ENCODE measurements at places on chromosomes 4 and X. TPM values are rescaled to one million over a fixed set of nuclear protein-coding genes. Genes with fewer than 3 reads are reported as not detected.

LCORL gene
- total RNA-seq: 10.2 TPM

GRCh38 chr4:186889876-186890643 lies 166.4 kb upstream of the FAT1 start:
- DNase-seq: no peak

DNA sequence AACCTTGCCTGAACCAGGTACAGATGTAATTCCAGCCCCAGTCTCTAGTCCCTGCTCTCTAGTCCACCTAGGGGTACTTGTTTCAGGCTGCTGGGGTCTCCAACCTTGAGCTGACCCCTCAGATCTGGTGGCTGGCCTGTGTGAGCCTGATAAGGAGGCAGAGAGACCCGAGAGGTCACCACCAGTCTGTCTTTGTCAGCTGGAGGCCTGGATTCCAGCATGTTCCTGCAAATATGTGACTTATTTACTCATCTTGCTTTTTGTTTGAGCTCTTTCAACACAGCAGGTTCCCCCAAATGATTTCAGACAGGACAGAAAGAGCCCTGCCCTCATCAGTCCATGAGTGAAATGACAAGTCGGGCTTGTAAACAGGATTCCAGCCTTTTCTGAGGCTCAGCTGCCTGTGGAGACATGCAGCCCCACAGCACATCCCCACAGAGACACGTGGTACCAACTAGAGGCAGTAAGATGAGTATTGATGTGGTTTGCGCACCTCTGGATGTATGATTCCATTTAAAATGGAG lies 37.5 kb upstream of the STK26 start:
- no peak for DNase-seq

DNA sequence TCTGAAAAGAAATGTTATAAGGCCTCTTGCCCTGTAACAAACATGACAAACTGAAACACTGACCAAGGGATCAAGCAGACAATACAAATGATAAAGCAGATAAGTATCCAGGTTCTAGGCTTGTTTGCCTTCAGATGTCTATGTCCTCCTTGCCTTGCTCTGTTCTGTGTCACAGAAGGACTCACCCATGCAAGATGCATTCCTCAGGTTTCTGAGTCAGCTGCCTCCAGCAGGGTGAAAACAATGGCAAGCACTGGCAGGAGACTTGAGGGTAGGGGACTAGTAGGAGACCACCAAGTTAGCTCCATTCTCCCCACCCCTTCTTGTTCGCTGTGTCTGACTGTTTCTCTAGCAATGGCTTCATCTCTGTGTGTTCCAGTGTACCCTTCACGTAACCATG lies 76.6 kb upstream of the CXXC4 start:
- no peak for DNase-seq

DNA sequence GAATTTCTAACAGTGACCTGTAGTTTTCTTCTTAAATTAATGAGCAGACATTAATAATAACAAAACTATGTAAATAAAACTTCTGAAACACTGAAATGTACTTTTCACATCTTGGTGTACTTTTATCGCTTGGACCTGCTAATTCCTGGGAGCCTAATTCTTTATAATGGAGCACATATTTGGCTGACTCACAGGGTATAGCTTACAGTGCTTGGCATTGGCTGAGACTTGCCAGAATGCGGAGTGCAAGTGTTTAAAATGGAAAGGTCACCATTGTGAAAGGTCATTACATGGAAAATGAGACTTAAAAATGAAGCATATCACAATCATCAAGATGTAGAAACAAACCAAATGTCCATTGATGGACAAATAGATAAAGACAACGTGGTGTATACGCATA lies 137.3 kb upstream of the PDLIM3 start:
- DNase-seq: no peak

MED12 gene
- 37.4 TPM for total RNA-seq

DNA sequence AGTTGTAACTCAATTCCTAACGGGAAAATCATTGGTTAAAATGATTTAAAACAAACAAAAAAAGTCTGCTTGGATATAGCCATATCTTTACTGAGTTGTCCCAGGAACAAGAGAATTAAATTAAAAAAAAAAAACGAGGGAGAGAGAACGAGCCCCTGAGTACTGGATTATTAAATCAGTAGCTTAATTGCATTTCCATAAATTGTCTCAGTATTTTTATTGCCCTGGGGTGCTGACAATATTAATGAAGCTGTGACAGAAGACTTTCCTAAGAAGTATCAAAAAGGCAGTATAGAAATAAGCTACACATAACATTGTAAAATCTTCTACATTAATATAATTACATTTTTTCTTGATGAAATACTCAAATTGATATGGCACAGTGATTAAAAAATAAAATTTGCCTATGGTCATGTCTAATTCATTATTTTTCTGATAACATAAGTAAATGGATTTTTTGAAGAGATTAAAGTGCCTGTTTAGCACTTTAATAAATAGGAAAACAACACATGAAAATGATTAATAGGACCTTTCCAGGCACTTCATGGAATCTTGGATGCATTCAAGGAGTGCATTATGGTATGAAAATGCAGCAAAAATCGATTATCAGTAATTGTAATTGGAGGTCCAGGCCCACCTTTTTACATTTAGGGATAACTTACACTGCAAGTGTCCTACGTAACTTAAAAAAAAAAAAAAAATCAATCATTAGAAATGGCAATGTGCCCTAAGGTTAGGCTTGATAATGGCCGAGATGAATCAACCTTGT lies 2233.4 kb downstream of the ARAP2 start:
- no peak for DNase-seq

SAGE1 gene
- total RNA-seq: not detected

DNA sequence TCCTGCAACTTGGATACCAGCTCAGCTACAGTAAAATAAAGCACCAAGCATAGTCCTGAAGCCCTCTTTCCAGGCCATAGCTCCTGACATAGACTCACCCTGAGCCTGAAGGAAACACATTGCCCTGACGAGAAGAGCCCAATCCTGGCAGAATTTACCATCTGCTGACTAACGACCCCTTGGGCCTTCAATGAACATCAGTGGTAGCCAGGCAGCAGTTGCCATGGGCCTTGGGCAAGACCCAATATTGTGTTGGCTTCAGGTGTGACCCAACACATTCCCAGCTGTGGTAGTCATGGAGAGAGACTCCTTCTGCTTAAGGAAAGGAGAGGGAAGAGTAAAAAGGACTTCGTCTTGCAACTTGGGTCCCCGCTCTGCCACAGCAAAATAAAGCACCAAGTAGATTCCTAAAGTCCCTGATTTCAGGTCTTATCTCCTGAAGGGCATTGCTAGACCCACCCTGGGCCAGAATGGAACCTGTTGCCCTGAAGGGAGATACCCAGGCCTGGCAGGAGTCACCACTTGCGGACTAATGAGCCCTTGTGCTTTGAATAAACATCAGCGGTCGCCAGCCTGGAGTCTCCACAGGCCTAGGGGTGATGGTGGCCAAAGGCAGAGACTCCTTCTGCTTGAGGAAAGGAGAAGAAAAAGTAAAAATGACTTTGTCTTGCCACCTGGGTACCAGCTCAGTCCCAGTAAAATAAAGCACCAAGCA lies 902.6 kb downstream of the C4orf33 start:
- DNase-seq: no peak

- no peak for DNase-seq
Measured at GRCh38 chr4:78722320-78722719, 53.8 kb upstream of the BMP2K start.

PPARGC1A gene
- total RNA-seq: 59.6 TPM

ABLIM2 gene
- total RNA-seq: 21.6 TPM

DNA sequence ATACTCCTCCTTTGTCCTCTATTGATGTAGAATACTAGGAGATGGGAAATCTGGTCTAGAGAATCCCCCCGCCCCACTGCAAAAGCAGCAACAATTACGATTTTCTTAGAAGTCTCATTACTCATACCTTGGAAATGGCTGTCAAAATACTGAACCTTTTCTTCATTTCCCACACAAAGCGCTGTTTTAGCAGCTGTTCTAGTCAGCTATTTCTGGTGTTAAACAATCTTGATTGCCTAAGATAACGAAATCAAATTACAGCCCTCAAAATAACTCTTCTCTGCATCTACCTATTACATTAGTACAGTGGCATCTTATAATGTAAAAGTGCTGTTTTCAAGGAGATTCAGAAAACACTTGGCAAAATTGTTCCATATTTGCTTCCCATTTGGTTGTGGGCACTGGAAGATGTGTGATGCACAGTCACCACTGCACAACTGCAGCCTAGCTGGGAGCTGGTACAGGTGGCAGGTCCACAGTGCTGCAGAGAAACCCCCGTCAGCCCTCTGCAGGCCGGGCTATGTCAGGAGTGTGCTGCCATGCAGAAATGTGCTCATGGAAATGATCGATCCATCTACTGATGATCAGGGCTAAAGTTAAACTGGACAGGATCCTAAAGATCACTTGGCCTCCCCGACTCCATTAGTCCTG lies 50.4 kb downstream of the TBC1D9 start:
- DNase-seq: no peak

LNX1 gene
- total RNA-seq: 4.8 TPM

GRCh38 chr4:16685536-16685935 lies 212.9 kb downstream of the LDB2 start:
- DNase-seq: no peak

DNA sequence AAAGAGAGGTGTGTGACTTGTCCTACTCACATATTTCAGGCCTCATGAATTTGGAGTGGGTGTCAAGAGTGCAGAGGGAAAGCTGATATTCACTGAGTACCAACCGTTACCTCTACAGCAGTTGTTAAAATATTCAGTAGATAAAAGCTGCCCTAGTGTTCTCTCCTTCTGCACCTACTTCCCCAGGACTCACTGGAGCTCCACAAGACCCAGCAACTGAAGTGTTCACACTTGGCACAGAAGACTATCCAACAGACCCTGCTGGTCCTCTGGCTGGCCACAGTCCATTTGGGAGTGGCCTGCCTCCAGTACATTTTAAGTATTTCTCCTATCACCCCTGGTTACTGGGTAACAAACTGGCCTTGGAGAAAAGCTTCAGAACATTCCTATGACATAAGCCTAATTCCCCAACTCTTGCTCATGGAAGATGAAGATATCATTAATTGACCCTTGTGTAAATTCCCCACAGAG lies 70.8 kb downstream of the PPARGC1A start:
- DNase-seq: no peak

DNA sequence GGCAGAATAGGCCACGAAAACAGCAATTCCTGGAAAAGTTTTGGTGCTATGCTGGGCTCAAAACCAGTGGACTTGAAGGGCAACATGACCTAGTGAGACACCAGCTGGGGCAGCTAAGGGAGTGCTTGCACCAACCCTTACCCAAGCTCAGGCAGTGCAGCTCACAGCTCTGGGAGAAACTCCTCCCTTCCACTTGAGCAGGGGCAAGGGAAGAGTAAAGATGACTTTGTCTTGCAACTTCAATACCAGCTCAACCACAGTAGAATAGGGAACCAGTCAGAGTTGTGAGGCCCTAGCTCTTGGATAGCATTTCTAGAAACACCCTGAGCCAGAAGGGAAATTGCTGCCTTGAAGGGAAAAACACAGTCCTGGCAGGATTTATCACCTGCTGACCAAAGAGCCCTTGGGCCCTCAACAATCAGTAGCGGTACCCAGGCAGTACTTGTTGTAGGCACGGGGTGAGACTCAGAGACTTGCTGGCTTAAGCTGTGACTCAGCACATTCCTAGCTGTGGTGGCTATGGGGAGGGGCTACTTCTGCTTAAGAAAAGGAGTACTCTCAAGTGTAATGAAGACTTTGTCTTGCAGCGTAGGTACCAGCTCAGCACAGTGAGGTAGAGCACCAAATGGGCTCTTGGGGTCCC lies 19.7 kb upstream of the ABCG2 start:
- peak; percentile 27 for DNase-seq

- no peak for DNase-seq
Measured at GRCh38 chr4:152451496-152451895, 84.4 kb downstream of the FBXW7 start.

DNA sequence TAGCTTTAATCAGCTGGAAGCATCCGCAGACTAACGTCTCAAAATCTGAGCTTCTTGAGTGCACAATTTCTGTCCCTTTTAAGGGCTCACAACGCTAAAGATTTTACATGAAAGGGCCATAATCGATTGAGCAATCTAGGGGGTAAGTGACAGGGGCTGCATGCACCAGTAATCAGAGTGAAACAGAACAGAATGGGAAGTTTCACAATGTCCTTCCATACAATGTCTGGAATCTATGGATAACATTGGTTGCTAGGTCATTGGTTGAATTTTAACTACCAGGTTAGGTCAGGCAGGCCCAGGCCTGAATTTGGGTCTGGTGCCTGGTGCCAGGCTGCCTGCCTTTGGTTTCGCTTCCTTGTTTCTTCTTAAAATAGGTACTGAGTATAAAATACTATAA lies 42.0 kb upstream of the MTMR8 start:
- DNase-seq: no peak

DNA sequence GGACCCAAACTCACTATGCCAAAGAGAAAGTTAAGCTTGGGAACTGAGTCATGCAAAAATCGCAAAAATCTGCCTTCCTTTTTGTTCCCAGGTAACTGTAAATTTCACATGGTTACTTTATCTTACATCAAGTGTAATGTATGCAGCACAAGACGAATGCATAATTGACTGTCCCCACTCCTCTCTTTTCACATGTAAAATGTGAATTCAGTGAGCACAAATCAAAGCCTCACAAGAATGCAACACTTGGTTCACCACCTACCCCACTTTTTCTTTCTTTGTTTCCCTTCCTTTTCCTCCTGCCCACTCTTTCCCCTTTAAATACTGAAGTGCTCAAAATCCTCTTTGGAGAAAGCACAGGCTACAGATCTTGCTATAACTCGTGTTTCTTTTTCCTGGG lies 53.2 kb downstream of the MAGED4B start:
- no peak for DNase-seq

- no peak for DNase-seq
Measured at GRCh38 chr4:184423003-184423686, 51.2 kb downstream of the IRF2 start.

GRCh38 chr4:157052429-157053040 lies 23.4 kb upstream of the GLRB start:
- no peak for DNase-seq

COX18 gene
- 14.0 TPM for total RNA-seq

ATP1B4 gene
- 6.5 TPM for total RNA-seq

- no peak for DNase-seq
Measured at GRCh38 chr4:20408611-20409010, 156.9 kb downstream of the SLIT2 start.

KCNIP4 gene
- not detected for total RNA-seq

CCDC120 gene
- 1.1 TPM for total RNA-seq

GRCh38 chrX:119694601-119695534 lies 1.9 kb upstream of the SEPTIN6 start:
- no peak for DNase-seq

GRCh38 chr4:25379591-25379990 lies 2.5 kb downstream of the ANAPC4 start:
- no peak for DNase-seq

FMR1NB gene
- not detected for total RNA-seq

DNA sequence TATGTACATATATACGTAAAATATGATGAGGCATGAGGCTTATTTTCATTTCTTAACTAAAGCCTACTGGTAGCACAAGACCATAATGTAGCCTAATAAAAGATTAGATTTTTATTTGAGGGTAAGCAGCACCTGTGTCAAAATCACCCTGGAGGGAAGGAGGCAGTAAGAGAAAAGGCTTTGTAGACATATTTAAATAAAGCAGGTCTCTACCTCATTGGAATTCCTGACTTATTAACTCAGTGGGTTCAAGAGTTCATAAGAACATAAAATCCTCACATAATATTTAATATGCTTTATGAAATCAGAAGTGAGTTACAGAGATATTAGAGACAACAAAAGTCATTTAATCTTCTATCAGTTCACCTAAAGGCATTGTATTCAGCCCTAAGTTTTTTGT lies 261.6 kb upstream of the ANKRD50 start:
- DNase-seq: no peak

All from heart left ventricle (tissue), 16 donors.